ENCODE measurements at places on chromosomes 6 and 20. TPM values are rescaled to one million over a fixed set of nuclear protein-coding genes. Genes with fewer than 3 reads are reported as not detected.

Gene PNLDC1
- total RNA-seq: 0.18 TPM

Gene WFDC12
- total RNA-seq: 0.44 TPM

Gene PKHD1
- 0.61 TPM for total RNA-seq

Gene SIRT5
- total RNA-seq: 9.2 TPM

Measured in left lung (tissue), 14 donors.